ENCODE measurements at places on chromosomes 2 and 18. TPM values are rescaled to one million over a fixed set of nuclear protein-coding genes. Genes with fewer than 3 reads are reported as not detected.
A peak's percentile ranks its signal among the peaks of the same experiment; 100 is the strongest.

DNA sequence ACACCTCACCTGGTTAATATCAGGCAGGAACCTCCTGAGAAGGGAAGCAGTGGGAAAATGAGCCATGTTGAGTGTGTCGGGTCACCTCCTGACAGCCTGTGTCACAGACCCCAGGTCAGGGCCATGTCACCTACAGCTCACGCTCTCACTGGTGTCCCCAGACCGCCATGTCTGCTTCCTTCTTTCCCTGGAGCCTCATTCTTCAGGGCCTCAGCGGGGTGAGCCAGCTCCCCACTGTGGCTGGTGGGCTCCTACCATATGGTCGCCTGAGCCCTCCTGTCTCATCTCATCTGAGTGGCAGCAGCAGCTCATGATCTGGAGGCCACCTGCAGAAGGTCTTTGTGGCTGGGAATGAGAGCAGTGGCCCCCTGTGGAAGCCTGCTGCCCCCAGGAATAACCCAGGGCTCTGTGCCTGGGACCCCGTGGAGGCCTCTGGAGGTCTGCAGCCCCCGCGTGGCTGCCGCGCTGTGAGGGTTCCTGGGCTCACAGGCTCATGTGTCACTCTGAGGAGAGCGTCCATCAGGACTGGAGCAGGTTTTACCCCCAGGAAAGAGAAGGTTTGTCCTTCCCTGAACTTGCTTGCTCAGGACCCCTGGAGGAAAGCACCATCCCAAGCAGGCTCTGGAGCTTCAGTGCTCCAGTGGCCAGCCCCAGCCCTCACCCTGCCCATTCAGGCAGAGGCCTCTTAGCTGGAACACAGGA lies 56.4 kb downstream of the FAM168B start:
- DNase-seq = no peak

GRCh38 chr2:234102112-234102511 lies 51.6 kb downstream of the SPP2 start:
- no peak for DNase-seq

- DNase-seq = no peak
Measured at GRCh38 chr2:132975193-132976105, 305.4 kb upstream of the LYPD1 start.

GRCh38 chr2:128366713-128367511 lies 48.2 kb upstream of the HS6ST1 start:
- DNase-seq = no peak

- no peak for DNase-seq
Measured at GRCh38 chr2:42170619-42171395, 1.7 kb downstream of the EML4 start.

GRCh38 chr2:17646838-17647701 lies 106.5 kb downstream of the SMC6 start:
- no peak for DNase-seq

DNA sequence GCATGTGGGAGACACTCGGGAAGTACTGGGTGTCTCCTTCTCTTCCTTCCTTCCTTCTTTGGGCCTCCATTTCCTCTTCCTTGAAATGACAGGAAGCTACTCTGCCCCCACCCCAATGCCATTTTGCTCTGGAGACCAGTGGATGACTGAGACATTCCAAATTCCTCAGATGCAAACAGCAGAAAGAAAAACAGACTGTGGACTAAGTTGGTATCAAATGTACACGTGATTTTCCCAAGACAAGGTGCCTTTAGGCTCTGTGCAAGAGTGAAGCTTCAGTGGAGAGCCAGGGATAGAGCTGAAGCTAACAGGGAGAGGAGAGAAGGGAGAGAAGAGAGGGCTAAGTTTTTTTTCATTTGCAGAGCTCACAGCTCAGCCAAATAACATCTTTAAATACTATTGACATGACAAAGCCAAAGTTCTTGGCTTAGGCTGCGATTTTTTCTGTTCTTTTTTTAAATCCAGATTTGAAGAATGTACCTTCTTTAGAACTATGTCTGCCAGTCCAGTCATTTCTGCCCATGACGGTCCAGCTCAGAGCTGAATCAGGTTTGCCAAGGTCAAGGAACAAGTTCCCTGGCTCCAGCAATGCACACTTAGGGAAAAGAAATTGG lies 84.5 kb upstream of the LCLAT1 start:
- DNase-seq = peak; percentile 9

GRCh38 chr2:96540136-96540535 lies 3.6 kb downstream of the ARID5A start:
- DNase-seq = no peak

DNA sequence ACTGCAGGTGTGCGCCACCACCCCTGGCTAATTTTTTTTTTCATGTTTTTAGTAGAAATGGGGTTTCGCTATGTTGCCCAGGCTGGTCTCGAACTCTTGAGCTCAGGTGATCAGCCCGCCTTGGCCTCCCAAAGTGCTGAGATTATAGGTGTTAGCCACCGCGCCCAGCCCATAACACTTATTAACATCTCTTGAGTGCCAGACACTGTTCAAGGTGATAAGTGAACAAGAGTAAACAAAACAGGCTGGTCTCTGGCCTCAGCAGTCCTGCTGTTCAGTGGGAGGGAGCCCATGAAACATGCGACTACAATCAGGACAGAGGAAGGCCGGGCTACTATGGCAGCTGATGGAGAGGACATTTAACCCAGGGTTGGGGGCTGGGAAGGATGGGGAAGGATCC lies 42.3 kb downstream of the KCTD1 start:
- no peak for DNase-seq

DNA sequence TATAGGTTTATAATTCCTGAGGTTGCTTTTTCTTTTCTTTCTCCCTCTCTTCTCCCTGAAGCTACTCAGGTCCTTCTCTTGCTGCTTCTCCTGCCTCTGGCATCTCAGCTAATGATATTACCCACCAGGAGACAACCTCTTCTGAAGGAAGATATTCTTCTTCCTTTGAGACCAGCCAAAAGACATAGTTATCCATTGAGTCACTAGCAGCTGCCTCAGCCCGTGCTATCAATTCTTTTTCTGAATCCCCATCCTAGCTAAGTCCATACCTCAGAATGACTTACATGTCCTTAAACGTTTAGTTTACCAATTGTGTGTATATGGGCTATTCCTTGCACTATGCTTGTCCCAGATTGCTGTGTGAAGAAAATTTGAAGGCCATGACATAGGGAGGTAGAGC lies 25.0 kb upstream of the RNF103 start:
- DNase-seq = no peak

- DNase-seq = peak; percentile 27
Measured at GRCh38 chr18:28065031-28065792, 111.7 kb downstream of the CDH2 start.

GRCh38 chr18:5457462-5457957 lies 86.3 kb downstream of the EPB41L3 start:
- DNase-seq = no peak

DNA sequence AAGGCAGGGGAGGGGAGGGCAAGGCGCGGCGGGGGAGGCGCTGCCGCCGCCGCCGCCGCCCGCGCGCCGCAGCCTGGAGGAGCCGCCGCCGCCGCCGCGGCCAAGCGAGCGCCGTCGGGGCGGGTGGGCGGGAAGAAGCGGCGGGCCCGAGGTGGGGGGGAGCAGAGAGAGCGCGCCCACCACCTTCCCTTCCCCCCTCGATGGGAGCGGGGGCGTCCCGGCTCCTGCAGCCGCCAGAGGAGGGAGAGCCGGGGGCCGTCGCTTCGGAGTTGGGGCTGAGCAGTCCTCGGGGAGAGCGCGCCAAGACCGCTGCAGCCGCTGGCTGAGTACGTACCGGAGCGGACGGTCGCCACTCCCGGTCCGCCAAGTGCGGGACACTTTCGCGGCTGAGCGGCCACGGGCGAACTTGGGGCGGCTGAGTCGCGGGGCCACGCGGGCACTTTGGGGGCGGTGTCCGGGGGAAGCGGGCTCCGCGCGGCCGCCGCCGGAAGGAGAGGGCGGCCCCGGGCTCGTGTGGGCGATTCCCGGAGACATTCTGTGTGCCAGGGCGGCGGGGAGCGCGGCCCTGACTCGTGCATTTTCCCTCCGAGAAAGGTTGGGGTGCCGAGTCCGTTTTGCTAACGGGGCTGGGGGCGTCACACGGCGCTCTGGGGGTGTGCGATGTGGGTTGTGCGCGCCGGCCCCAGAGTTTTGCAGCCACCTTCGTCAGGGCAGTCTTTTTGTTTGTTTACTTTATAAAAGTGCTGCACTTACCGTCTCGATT lies at the start of gene NAB1:
Gene NAB1, plus strand, starts transcription at position 49 of the 763 bp plus-strand sequence. CDS start 10,094 bp downstream, outside the sequence.
- DNase-seq = peak; percentile 14

DNA sequence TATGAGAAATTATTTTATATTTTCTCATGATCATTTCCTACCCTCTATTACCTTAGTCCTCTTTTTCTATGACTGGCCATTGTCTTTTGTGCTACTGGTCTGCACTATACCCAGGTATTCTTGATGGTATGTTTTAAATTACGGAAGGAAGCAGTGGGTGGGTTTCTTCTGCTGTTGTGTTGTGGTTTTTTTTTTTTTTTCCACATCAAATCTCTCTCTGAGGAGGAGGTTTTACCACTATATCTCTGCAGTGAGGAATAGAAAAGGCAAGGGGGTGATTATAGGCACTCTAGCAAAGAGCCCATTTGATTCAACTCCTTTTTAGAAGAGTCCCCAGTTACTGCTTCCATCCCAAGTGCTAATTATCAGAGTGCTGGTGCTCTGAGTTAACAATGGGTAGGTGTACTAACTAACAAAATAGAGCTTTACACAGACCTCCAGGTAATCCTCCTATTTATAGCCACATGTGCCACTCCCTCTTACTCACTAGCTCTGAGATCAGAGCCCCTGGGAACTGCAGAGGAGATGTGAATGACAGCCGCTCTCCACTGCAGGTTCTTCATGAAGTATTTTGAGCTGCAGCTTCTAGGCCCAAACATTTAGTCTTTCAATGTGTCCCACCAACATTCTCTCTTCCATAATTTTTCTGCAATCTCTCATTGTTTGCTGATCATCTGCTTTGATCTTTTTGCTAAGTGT lies 301.6 kb upstream of the GULP1 start:
- no peak for DNase-seq

- no peak for DNase-seq
Measured at GRCh38 chr2:68784915-68785314, 50.3 kb downstream of the ARHGAP25 start.

- DNase-seq = no peak
Measured at GRCh38 chr2:185793532-185794345, 55.1 kb downstream of the FSIP2 start.

DNA sequence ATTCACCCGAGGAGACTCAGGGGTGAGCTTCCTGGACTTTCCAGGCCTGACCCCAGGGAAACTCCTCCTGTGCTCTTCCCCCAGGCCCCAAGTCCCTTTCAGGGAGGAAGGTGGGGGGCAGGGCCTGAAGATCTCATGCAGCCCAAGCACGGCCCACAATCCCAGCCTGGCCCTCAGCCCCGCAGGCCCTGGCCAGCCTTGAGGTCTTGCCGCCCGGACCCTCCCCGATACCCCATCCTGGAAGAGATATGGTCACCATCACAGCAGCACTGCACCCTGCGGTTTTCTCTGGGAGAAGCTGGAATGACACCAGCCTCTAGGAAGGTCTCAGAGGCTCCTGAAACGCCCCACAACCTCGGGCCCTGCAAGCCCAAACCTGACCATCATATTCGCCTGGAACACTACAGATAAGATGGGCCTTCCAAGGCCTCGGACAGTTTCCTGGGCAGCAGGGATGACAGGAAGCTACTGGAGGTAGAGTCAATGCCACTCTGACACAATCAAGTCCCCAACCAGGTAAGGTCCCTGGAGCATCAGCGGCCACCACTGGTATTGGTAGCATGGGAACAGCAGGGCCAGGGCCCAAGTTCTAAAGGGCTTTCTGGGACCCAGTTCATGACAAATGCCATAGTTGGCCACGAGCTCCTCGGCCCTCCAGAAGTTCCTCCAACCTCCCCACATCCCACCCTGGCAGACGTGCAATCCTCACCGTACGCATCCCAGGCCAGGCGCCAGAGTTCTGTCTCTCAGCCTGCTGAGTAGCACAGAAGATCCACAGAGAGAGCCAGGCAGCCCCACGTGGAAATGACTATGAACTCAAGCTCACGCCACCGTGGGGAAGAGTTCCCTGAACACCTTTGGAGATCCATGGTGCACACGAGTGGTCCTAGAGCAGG lies 8.6 kb downstream of the SDC1 start:
- DNase-seq = no peak

DNA sequence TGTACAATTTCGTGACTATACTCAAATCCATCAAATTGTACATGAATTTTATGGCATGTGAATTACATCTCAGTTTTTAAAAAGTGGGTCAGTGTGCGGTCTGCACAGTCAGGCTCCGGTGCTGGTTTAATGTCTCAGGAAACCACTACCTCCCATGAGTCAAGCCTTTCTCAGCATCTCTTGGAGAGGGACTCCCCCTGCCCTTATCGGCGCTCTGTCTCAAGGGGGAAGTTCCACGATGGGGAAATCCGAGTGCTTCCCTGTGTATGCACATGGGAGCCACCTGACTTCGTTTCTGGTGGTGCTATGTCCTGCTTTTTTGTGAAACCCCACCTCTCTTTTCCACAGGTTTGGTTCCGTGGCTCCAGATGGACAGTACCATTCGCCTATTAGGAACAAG lies 72.5 kb downstream of the ACOXL start:
- DNase-seq = no peak

DNA sequence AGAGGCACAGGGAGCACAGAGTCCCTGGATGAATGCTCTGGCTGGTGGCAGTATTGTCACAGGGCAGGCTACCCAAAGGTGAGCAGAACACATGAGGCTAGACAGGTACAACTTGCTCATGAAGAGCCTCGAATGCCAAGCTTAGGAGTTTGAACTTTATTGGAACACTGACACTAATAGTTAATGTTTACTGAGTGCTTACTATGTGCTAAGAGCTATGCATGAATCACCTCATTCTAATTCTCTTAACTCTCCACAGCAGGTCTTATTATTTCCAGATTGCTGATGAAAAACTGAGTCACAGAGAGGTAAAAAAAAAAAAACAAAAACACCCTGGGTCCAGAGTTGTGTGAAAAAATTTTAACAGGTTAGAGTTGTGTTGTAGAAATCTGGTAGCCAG lies 6.1 kb upstream of the EMX1 start:
- no peak for DNase-seq

DNA sequence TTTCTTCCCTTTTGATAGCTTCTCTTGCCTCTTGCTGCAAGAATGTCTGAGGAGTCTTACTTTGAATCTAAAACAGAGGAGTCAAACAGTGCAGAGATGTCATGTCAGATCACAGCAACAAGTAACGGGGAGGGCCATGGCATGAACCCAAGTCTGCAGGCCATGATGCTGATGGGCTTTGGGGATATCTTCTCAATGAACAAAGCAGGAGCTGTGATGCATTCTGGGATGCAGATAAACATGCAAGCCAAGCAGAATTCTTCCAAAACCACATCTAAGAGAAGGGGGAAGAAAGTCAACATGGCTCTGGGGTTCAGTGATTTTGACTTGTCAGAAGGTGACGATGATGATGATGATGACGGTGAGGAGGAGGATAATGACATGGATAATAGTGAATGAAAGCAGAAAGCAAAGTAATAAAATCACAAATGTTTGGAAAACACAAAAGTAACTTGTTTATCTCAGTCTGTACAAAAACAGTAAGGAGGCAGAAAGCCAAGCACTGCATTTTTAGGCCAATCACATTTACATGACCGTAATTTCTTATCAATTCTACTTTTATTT lies 133.5 kb upstream of the CDCA7 start:
- DNase-seq = no peak

TMEM163 gene
- total RNA-seq = not detected

CACNB4 gene
- 0.31 TPM for total RNA-seq

TMEFF2 gene
- total RNA-seq = 5.0 TPM

DIS3L2 gene
- 16.7 TPM for total RNA-seq

FANCL gene
- 35.9 TPM for total RNA-seq

VIL1 gene
- not detected for total RNA-seq

TGFA gene
- 32.2 TPM for total RNA-seq

POTEI gene
- 0.31 TPM for total RNA-seq

CYP27A1 gene
- not detected for total RNA-seq

NCL gene
- 82.2 TPM for total RNA-seq
